ENCODE measurements at places on chromosomes 3 and 15. TPM values are rescaled to one million over a fixed set of nuclear protein-coding genes. Genes with fewer than 3 reads are reported as not detected.

UBAP1L gene
- total RNA-seq = 0.48 TPM

REC114 gene
- total RNA-seq = not detected

MGLL gene
- total RNA-seq = 36.3 TPM

OR5H1 gene
- not detected for total RNA-seq

ZPLD1 gene
- total RNA-seq = not detected

HDC gene
- total RNA-seq = not detected

ANKRD63 gene
- total RNA-seq = 0.44 TPM

CCDC33 gene
- total RNA-seq = not detected

ALG1L2 gene
- total RNA-seq = not detected

TRIM59 gene
- 0.79 TPM for total RNA-seq

TMEM212 gene
- total RNA-seq = not detected

POLG gene
- total RNA-seq = 36.0 TPM

FGD5 gene
- total RNA-seq = 18.8 TPM

SPATA16 gene
- not detected for total RNA-seq

P2RY14 gene
- 1.3 TPM for total RNA-seq

PLD1 gene
- total RNA-seq = 111 TPM

PLA2G4D gene
- not detected for total RNA-seq

RBP2 gene
- not detected for total RNA-seq
